ENCODE measurements at places on chromosomes 6 and 20.
A peak's percentile ranks its signal among the peaks of the same experiment; 100 is the strongest.

DNA sequence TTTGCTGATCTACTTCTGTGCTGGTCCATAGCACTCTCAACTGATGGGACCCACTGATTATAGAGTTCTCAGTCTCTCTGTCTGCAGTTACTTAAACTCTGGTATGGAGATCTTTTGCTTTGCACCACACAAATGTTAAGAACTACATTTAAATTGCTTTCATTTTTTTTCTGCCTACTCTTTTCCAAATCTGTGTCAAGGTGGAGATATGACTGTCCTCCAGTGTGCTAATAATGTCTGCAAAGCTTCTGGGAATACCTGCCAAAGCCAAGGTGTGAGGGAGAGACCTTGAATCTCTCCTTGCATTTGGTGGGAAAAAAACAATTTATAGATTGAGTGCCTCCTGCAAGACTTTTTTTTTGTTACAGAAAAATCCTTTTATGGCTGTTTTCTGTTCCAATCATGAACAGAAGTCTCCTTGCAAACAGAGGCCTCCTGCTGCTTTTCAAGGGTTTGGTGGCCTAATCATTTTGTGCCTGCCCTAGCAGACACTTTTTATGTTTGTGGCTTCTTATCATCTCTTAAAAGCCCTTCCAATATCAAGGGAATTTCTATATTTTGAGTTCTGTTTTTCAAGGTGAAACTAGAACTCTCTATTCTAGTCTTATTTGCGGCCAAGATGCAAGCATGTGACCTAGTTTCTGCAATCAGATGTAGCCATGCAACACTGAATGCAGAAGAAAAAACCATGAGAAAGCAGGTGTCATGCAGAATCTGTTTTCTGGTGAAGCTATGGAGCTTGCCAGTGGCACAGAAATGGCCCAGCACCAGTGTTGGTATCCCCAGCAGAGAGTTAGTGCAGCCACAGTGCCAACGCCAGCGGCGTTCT, 23.2 kb upstream of the AKIRIN2 start:
- no peak for DNase-seq

- DNase-seq: no peak
Measured at GRCh38 chr6:157832250-157832967, 9.4 kb downstream of the SNX9 start.

DNA sequence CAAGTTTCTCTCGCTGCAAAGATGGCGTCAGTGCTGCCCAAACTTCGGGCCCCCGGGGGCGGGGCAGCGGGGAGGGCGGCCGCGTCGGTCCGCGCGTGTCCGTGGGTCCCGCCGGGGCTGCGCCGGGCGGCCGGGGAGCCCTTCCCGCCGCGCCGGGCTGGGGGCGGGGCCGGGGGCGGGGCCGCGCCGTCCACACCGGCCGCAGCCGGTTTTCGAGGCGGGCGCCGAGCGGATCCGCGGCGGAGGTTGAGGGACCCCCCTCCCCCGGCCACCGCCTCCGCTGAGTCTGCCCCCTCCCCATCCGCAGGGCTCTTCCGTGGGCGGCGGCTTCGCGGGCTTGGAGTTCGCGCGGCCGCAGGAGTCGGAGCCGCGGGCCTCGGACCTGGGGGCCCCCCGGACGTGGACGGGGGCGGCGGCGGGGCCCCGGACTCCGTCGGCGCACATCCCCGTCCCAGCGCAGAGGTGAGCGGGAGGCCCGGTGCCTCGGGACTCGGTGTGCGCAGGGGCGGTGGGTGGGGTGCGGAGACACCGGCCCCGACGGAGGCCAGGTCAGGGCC, 572 bp downstream of the SLC2A4RG start:
- peak; percentile 28 for DNase-seq

DNA sequence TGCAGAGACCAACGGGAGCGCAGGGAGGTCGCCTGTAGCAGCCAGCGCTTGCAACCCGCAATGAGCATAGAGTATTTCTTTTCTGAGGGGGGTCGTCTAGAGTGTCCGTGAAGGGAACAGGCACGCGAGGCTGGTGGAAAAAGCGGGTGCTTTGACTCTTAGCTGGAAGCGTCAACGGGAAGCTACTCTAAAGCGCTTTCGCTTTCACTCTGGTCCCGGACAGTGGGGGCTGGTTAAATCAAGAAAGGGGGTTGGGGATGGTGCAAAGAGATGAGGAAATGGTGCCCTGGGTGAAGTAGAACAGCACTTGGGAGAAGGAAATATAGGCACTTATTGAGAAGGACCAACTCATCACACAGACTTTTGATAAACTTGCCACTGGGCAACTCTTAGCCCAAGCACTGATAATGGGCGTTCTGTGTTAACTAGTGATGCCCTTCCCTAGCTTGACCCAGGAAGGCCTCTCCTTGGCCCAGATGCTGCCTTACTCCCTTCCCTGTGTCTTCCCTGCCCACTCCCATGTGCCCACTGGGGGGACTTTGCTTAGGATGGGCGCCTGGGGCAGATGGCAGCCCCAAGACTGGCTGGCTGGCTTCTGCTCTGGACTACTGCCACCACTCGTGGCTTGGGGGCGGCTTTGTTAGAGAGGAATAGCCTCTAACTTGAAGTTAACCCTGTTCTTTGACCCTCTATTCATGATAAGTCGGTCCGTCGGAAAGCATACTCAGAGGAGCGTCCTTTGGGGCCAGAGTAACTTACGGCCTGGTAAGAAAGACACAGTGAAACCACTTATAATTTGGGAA, 585 bp downstream of the PSMB9 start:
- DNase-seq: peak; percentile 33

- no peak for DNase-seq
Measured at GRCh38 chr6:19848465-19849029, 11.4 kb downstream of the ID4 start.

DNA sequence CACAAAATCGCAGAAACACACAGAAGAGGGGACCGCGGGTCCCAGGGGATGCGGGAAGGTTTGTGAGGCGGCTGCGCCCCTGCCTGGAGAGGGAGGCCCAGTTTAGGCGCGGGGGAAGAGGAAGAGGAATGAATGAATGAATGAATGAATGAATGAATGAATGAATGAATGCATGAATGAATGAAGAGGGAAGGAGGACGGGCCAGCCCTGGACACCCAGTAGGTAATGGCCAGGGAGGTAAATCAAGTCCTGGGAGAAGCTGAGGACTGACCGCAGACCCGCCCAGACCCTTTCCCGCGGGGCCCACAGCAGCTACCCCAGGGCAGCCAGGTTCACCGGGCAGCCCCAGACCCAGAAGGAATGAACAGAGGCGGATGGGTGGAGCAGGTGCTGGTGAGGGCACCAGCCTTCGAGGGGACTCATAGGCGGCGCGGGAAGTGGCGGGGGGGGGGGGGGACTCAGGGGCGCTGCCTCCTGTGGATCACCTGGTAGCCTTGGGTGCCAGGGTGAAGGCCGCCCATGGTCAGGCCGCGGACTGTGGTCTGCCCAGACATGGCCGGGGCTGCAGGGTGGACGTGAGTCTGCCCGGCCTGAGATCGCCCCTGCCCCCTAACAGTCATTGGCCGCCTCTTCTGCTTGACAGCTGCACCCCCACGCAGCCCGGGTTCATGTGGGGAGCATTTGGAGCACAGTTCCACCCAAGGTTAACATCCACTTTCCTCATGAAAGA, 192.0 kb upstream of the PDE10A start:
- DNase-seq: no peak

DNA sequence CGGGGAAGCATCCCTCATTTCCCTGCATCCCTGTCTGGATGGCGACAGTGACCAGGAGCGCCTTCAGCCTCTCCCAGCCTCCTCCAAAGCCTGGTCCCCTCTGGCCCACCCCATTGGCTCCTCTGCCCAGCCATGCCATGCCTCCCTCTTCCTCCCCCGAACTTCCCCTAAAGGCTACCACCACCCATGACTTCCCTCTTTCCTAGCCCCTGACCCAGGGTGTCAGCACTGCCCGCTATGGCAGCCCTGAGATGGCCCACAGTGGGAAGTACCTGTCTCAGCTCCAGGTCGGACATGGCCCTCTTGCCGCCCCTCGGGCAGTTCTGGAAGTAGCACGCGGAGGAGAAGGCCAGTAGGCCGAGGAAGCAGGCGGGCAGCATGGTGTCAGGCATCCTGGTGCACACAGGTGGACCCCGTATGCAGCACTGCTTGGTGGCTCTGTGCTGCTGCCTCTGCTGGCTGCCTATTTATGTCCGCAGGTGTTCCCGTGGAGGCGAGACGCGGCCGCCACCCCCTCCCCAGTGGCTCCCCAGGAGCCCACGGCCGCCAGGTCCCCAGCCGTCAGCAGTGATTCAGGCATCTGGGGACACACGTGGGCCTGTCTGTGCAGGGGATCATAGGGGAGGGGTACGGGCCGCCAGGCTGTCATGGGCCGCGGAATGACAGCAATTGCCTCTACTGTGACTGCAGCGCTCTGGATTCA, at the start of gene AVP:
Gene AVP, minus strand, starts transcription at position 442 of the 703 bp plus-strand sequence. Its CDS starts 50 bp downstream, at position 392.
- DNase-seq: no peak

GRCh38 chr6:119428633-119429032, 79.1 kb upstream of the MAN1A1 start:
- DNase-seq: no peak

GRCh38 chr6:32210191-32210601, 13.7 kb downstream of the NOTCH4 start:
- no peak for DNase-seq

GRCh38 chr6:28207510-28208110, 17.5 kb upstream of the ZSCAN9 start:
- no peak for DNase-seq

DNA sequence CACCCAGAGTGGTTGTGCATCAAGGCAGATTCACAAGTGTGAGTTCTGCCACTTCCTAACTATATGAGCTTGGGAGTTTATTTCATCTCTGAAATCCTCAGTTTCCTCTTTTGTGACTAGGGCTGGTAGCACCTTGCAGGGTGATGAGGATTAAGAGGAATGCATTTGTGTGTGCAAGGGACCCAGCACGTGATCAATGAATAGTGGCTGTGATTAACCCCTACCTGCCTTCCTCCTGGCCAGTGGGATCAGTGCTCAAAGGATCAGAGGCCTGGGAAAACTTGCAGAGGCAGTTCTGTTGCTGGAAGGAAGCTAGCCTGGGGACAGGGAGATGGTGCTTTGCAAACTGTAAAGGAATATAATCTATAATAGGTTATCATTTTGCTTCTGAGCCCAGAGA, 7.3 kb downstream of the SDC4 start:
- no peak for DNase-seq

GRCh38 chr6:89008001-89008814, 44.8 kb upstream of the RNGTT start:
- no peak for DNase-seq

- no peak for DNase-seq
Measured at GRCh38 chr6:153411070-153411648, 280.1 kb upstream of the RGS17 start.

DNA sequence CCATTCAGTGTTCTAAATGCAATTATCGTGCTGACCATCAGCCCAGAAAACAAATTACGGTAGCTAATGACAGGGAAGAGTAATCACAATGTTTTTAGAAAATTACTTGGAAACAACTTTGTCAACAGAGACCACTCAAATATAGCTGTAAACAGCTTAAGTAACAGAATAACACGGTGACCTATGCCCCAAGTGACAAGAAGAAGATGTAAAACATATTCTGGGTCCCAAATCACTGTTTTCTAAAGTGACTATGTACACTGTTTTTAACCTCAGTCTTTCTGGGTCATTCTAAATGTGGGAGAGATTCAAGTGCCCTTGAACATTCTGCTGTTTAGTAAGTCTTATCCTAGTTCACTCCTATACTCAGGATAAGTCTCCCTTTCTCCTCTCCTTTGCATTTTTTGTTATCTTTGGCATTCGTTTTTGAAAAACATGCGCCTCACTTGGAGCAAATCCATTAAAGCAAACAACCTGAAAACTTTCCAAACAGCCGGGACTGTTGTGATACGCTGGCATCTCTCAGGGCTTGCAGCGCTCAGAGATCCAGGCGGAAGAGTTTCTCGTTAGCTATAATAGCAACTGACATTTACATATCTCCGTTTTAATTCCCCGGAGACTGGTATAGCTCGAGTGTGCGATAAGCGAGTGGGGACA, 114.5 kb upstream of the SOX4 start:
- no peak for DNase-seq

GRCh38 chr20:63264519-63264918, 8.1 kb upstream of the ARFGAP1 start:
- no peak for DNase-seq

DNA sequence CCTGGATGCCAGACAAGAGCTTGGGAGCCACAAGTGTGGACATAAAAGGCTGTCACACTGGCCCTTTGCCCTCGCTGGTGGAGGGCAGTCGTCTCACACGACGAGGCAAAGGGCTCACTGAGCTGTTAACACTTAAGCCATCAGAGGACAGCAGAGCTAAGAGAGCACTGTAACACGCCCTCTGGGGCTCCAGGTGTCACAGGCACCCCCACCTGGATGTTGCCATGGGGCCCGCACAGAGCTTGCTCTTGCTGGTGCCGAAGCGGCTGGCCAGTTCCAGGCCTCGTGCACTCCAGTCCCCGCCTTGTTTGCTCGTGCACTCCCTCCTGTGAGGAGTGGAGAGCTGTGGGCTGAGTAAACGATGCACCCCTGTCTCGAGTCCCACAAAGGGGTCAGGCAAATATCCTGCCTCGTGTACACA, 37.4 kb downstream of the SLC35D3 start:
- DNase-seq: no peak

DNA sequence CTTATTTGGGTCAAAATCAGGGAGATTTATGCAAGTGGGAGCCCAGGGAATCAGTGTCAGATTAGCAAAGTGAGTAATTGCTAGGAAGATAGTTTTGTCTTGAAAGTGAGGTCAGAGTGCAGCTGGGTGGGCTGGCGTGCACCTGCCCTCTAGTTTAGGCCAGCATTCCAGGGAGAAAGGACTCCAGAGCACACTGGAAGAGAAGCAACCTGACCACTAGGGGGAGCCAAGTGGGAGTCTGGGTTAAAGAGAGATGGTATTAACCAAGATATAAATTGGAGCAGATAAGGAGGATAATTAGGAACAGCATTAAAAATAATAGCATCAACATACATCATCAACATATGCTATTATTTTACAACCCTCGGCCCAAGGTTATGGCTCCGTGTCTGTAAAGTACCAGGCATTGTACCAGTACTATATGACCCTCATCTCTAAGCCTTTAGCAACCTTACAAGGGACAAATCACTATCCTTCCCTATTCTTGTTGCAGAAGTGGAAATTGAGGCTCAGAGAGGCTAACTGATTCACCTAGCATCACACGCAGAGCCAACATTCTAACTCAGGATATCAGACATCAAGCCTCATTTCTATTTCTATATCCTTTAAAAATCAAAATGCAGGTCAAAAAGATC, 57.8 kb downstream of the SLC2A10 start:
- DNase-seq: peak; percentile 12

GRCh38 chr6:118579786-118580185, 31.7 kb downstream of the PLN start:
- DNase-seq: no peak

GRCh38 chr20:62362590-62362940, 4.5 kb downstream of the LAMA5 start:
- DNase-seq: no peak

GRCh38 chr20:7375905-7376304, 564.4 kb downstream of the HAO1 start:
- DNase-seq: no peak

- no peak for DNase-seq
Measured at GRCh38 chr6:16933961-16934360, 167.9 kb upstream of the STMND1 start.

DNA sequence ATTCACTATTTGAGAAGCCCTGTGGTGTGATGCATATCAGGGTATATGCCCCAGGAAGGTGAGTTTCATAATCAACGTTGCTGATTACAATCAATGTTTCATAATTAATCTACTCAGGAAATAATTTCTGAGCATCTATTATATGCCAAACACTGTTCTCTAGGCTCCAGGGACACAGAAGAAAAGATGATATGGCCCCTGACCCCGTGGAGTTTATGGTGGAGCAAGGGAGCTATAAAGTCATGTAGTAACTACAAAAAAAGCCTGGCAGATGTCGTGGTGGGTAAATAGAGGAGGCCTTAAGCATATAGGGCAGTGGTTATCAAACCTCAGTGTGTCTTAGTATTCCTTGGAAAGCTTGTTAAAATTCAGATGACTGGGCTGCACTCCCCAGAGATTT, 40.1 kb upstream of the BCAS1 start:
- DNase-seq: no peak
